Naive thymus-derived CD4-positive, alpha-beta T cell (primary cell): ENCODE measurements at places on chromosomes 3 and 15. TPM values are rescaled to one million over a fixed set of nuclear protein-coding genes. Genes with fewer than 3 reads are reported as not detected.
A peak's percentile ranks its signal among the peaks of the same experiment; 100 is the strongest.

RSRC1 gene
- 30.0 TPM for total RNA-seq

GOLGA8N gene
- total RNA-seq, result 15.6 and 17.4 TPM in 2 replicates

TRH gene
- not detected for total RNA-seq

LTK gene
- total RNA-seq, result 6.5 TPM

GATM gene
- 0.73 and 0.89 TPM in 2 replicates for total RNA-seq

CD200R1 gene
- 22.9 TPM for total RNA-seq

GRCh38 chr3:46368569-46368968 lies 2.2 kb upstream of the CCR5 start:
- DNase-seq, result peak; percentile 14
- no peaks in the 10 kb centered on the region for H3K27me3 ChIP-seq
- H3K27ac ChIP-seq, result no peak overlapping the region
- H3K4me1 ChIP-seq, result peaks cover 8% of the 10 kb centered on the region
- no peak overlapping the region for H3K4me3 ChIP-seq

DNA sequence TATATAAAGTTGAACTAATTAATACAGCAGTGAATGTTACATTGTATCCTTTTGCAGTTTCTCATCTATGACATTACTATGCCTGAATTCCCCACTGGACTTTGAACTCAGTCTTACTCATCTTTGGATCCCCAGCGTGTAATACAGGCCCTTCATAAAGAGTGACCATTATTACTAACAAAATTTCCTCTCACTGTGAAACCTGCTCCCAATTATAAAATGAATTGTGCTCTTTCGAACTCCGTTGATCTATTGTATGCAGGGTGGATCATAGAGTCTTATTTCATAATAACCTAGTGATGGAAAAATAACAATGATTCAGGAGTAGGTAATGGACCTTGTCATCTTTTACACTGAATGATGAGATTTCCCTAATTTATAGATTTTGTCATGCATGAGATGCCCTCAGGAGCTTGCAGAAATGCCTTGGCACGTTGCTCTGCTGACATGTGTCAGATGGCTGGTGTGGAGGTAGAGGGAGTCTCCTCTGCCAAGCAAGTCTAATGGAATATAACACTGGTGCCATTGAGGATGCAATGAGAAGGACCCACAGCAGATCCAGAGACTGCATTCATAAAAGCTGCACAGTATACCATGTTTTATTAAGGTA lies 25.5 kb downstream of the B3GNT5 start:
- H3K4me1 ChIP-seq, result no peaks in the 10 kb centered on the region
- no peak overlapping the region for H3K27ac ChIP-seq
- no peak for DNase-seq
- H3K27me3 ChIP-seq, result no peaks in the 10 kb centered on the region
- H3K4me3 ChIP-seq, result no peak overlapping the region

GRCh38 chr3:59517388-59517787 lies 467.6 kb upstream of the CFAP20DC start:
- H3K27ac ChIP-seq, result no peak overlapping the region
- H3K4me3 ChIP-seq, result no peak overlapping the region
- peaks cover 4% of the 10 kb centered on the region for H3K4me1 ChIP-seq
- DNase-seq, result no peak
- no peaks in the 10 kb centered on the region for H3K36me3 ChIP-seq

DNA sequence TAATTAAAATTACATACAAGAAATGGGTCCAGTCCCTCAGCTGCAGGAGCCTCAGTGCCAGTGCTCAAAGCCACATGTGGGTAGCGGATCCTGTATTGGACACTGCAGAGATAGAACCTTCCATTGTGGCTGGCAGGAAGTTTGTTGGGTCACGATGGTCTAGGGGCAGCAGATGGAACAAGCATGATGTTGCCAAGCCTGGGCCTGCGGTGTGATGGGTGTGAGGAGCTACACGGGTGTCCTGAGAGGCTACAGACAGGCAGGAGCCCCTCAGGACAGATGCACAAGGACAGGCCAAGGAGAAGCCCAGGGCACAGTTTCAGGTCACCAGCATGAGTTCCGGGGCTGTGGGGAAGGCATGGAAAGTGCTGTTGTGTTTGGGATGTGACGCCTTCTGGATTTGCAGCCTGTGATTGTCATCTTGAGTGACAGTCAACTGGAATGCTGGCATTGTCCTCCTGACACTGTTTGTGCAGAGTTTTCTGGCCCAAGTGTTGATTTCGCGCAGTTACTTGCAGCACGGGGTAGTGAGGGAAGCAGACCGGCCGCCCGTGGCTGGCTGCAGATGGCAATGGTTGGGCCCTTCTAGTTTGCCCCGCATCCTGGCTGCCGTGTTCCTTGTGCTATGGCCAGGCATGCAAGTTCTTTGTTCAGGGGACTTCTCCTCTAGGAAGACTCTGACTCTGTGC lies 177.1 kb downstream of the NSMCE3 start:
- H3K4me1 ChIP-seq, result peaks cover 17% of the 10 kb centered on the region
- no peaks in the 10 kb centered on the region for H3K27me3 ChIP-seq
- no peak for DNase-seq
- H3K4me3 ChIP-seq, result no peak overlapping the region

DNA sequence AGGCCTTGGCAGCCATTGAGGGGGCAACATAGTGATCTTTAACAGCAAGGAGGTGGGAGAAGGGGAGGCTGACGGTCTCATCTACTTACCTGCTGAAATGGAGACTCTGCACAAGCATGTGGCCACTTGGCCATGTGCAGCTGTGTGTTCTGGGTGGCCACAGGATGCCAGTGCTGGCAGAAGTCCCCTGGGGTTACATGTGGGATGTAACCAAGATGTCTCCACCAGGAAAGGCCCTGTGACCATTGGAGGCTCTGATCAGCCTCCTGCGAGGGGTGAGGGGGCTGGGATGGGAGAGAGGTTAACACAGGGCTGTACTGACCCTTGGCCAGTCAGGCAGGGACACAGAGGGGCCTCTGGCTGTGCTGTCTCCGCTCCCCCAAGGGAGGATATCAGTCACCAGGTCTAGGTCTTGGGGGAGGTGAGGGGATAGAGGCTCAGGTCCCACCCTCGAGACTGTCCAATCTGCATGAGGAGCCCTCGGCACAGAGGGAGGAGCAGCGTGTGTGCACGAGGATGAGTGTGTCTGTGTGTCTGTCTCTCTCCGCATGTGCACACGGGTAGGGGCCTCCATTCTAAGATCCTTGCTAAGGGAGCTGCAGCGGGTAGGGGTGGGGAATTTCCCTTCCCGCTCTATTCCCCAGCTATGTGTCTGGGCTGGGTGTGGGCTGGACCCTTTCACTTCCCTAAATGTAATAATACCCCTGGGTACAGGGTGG lies 19.5 kb downstream of the PRKCD start:
- no peak overlapping the region for H3K27ac ChIP-seq
- no peaks in the 10 kb centered on the region for H3K4me1 ChIP-seq
- no peaks in the 10 kb centered on the region for H3K27me3 ChIP-seq
- no peak overlapping the region for H3K4me3 ChIP-seq

GRCh38 chr3:114823061-114823460 lies 324.0 kb downstream of the ZBTB20 start:
- H3K4me1 ChIP-seq, result no peaks in the 10 kb centered on the region
- no peak overlapping the region for H3K4me3 ChIP-seq
- no peaks in the 10 kb centered on the region for H3K36me3 ChIP-seq

- H3K4me1 ChIP-seq, result peaks cover 15% of the 10 kb centered on the region
- no peak overlapping the region for H3K4me3 ChIP-seq
- H3K27me3 ChIP-seq, result no peaks in the 10 kb centered on the region
- H3K36me3 ChIP-seq, result peaks cover 19% of the 10 kb centered on the region
- no peak for DNase-seq
Observed at GRCh38 chr15:77992356-77993222, 84.9 kb downstream of the TBC1D2B start.

GRCh38 chr15:96408591-96409183 lies 78.2 kb downstream of the NR2F2 start:
- H3K4me1 ChIP-seq, result no peaks in the 10 kb centered on the region
- H3K36me3 ChIP-seq, result no peaks in the 10 kb centered on the region
- no peak for DNase-seq
- no peak overlapping the region for H3K4me3 ChIP-seq

DNA sequence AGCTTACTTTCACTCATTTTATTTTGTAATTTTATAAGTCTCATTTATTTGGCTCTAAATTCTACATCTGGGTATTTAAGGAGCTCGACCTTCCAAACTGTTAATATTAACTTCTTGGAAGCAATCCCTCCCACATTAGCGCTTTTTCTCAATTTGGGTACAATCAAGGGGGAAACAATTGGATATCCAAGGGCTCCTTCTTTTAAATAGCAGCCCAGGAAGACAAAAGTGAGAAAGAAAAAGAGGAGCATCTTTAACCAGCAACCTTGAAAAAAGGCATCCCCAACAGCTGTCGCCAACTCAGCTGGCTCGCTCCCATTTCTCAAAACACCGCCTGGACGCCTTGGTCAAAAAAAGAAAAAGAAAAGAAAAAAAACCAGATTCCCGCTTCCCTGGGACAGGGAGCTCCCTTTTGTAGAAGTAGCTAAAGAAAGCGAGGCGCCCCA lies 873 bp downstream of the C3orf70 start:
- no peaks in the 10 kb centered on the region for H3K36me3 ChIP-seq
- H3K4me1 ChIP-seq, result no peaks in the 10 kb centered on the region
- no peak overlapping the region for H3K4me3 ChIP-seq
- no peak overlapping the region for H3K27ac ChIP-seq

DNA sequence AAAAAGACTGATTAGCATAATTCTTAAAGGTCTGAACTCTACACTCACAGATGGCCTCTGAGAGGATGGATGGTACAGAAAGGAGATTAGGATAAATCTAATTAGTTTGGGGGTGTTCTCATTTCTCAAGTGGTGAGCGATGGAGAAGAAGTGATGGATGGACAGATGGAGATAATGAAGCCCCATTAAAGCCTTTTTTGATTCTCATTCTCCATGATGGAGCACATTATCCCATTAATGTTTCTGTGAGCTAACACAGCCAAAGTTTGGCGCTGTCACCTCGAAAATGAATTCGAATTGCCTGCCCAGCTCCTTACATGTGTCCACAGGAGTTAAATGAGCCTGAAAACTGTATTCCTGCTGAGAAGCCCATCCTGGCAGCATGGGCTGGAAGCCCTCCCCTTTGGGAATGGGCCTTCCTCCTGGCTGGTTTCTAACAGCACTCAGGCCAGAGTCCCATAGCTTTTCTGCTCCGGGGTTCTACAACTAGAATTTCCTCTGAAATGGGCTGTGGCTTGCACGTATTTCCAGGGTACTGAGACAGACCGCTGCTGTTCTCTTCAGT lies 726.0 kb upstream of the CFAP20DC start:
- no peak overlapping the region for H3K4me3 ChIP-seq
- no peaks in the 10 kb centered on the region for H3K36me3 ChIP-seq
- H3K27ac ChIP-seq, result no peak overlapping the region
- H3K27me3 ChIP-seq, result no peaks in the 10 kb centered on the region
- DNase-seq, result no peak

DNA sequence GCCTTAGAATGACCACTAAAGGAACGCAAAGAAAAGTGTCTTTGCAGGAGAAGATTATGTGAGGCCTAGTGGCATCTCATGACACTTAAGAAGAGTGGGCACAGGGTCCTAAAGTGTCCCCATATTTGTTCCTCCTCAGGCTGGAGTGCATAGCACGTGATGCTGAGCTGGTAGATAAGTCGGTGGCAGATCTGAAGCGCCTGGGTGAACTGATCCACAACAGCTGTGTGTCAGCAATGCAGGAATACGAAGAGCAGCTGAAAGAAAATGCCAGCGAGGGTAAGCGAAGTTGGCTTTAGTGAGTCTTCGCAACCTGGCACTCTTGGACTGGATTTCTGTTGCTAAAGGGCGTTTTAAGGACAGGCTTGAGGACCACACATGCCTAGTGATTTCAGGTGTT lies 92.6 kb downstream of the CHD2 start:
- peaks cover 43% of the 10 kb centered on the region for H3K36me3 ChIP-seq
- DNase-seq, result no peak
- H3K27ac ChIP-seq, result no peak overlapping the region
- H3K4me1 ChIP-seq, result no peaks in the 10 kb centered on the region

GRCh38 chr15:88748081-88748480 lies 55.2 kb upstream of the ACAN start:
- no peak overlapping the region for H3K4me3 ChIP-seq
- no peak overlapping the region for H3K27ac ChIP-seq
- H3K27me3 ChIP-seq, result no peaks in the 10 kb centered on the region

DNA sequence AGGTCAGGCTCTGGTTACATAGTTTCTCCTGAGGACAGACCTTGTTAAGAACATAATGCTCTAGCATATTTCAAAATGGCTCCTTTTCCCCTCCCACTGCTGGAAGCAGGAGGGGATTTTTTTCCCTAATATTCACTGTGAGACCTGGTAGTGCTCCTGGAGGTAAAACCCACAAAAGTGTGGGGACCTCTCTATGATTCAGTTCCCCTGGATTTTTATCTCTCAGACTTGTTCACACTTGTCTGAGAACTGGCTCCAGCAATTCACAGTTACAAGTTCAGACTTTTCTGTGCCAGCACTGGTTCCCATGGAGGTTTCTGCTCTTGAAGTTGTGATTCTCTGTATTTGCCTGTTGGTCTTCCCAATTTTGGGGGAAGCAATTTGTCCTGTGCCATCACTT lies 36.3 kb upstream of the PCOLCE2 start:
- H3K27ac ChIP-seq, result no peak overlapping the region
- DNase-seq, result no peak
- no peak overlapping the region for H3K4me3 ChIP-seq
- H3K4me1 ChIP-seq, result no peaks in the 10 kb centered on the region

DNA sequence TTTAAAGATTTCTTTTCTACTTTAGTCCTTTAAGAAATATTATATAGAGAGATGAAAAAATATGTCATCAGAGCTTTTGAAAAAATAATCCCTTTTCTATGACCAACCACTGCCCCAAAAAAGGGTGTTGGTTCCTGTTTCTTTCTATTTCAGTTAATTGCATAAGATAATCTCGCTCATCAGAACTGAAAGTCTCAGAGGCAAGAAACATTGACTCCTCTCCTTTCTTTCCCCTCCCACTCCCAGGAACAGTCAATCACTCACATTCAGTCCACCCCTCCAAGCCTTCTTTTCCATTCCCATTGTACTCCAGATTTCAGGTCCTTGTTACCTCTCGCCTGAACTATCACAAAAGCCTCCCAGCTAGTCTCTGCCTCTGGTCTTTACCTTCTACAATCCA lies 153.7 kb upstream of the ABI3BP start:
- no peaks in the 10 kb centered on the region for H3K27me3 ChIP-seq
- H3K4me3 ChIP-seq, result no peak overlapping the region
- no peaks in the 10 kb centered on the region for H3K4me1 ChIP-seq
- no peak overlapping the region for H3K27ac ChIP-seq

DNA sequence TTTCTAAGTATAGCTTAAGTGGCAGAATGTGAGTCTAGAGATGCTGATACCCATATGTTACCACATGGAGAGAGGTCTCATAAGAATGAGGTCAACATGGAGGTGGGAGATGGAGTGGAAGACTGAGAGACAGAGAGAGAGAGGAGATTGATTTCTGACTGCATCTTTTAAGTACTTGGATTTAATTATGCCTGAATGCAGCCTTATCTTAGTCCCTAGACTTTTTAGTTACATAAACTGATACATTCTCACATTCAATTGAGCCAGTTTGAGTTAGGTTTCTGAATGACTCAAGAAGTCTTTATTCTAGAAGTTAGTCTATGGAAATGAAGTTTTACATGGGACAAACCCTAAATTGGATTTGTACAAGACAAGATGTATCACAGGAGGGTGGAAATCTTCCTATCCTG lies 58.5 kb upstream of the TNFSF10 start:
- H3K27ac ChIP-seq, result no peak overlapping the region
- DNase-seq, result no peak
- no peaks in the 10 kb centered on the region for H3K36me3 ChIP-seq
- no peak overlapping the region for H3K4me3 ChIP-seq
